ENCODE measurements at places on chromosomes 11 and 22.

DNA sequence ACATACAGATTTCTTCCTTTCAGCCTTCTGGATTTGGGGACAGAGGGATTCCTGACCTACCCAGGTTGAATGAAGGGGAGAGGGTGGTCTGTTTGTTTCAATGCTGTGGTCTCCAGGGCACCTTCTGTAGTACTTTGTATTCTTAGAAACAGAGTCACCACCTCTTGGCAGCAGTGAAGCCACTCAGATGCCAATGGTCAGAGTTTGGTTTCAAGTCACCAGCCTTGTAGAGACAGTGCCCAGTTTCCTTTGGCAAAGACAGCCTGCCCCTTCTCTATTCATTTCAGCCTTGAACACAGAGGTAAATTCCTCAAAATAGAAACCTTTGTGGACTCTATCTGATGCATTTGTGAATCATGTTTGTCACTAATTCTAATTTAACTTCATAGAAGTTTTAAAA is 111.7 kb upstream of the RASSF10 start:
- DNase-seq = no peak

DNA sequence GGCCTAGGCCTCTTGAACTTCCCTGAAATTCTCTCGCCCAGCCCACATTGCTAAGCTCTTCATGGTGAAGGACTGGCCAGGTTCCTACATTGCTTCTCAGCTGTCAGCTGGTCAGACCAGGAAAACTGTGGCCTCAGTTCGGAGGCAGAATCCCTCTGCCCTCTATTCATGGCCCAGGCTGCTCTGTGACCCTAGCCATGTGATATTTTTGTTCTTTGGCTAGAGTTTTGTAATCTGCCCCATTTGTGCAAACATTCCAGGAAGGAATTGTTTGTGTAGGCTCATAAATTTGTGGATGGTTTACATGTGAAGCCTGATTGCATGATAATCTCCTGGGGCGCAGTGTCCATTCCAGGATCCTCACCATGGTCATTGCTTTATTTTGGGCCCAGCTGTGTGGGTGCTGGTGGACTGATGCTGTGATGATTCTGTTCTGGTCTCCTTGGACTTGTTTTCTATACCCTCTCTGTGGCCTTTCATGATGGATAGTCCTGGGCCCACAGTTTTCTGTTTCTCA is 149.1 kb upstream of the E2F8 start:
- DNase-seq = no peak

- peak; percentile 64 for DNase-seq
Observed at GRCh38 chr11:28009388-28009787, 98.6 kb downstream of the KIF18A start.

GRCh38 chr11:118503216-118503615 is 24.1 kb upstream of the TTC36 start:
- DNase-seq = no peak

DNA sequence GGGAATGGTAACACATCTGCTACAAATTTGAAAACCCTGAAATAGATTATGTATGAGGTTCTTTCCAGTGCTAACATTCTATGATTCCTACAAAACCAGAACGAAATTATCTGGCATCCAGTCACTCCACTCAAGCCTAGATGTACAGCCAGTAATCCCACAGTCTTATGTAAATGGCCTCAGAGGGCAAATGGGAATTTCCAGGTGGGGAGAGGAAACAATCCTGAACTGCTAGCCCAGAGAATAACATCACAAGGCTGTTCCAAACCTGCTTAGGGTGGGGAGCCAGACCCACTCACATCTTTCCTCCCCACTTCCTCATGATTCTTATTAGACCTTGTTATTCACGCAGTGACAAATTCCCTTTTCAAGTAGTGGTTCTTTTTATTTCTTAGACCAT is 3.5 kb downstream of the FIBIN start:
- no peak for DNase-seq

GRCh38 chr22:33271390-33272161 is 213.4 kb upstream of the SYN3 start:
- DNase-seq = no peak

- peak; percentile 60 for DNase-seq
Observed at GRCh38 chr11:119567688-119568582, 145.0 kb upstream of the THY1 start.

- DNase-seq = peak; percentile 32
Observed at GRCh38 chr22:40176921-40177737, 596 bp upstream of the TNRC6B start.

DNA sequence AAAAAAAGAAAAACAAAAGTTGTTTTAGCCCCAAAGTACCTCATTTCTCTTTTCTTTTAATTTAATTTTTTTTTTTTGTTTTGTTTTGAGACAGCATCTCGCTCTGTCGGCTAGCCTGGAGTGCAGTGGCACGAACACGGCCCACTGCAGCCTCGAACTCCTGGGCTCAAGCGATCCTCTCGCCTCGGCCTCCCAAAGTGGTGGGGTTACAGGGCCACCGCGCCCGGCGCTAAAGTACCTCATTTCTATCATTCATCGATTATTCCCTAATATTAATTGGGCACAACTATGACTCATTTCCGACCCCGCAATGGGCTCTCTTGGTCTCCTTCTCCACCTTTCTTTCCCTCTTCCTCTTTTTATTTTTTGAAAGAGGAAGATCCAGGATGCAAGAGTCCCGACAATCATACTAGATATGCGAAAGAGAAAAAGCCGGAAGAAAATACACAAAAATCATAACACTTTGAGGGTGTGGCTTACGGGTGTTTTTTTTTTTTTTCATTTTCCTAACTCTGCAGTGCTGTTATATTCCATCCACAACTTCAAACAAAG is 475 bp upstream of the AIP start:
- DNase-seq = no peak

- DNase-seq = no peak
Observed at GRCh38 chr11:67404515-67405195, 772 bp downstream of the TBC1D10C start.

GRCh38 chr11:15793043-15793996 is 563.0 kb downstream of the SOX6 start:
- no peak for DNase-seq

DNA sequence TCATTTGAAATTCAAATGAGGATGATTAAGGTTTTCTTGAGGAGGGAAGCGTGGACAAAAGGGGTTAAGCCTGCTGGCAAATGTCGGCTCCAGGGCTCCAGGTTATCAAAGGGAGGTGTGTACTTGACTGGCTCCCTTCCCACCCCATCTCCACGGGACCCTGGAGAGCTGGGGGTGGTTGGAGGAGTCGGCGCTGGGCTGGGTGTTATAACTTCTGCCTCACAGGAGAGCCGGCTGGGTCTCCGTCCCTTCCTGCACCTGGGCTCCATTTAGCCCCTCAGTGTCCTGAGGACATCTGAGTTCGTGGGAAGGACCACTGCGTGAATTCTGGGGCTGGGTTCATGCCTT is 15.6 kb downstream of the POU2F3 start:
- DNase-seq = no peak

DNA sequence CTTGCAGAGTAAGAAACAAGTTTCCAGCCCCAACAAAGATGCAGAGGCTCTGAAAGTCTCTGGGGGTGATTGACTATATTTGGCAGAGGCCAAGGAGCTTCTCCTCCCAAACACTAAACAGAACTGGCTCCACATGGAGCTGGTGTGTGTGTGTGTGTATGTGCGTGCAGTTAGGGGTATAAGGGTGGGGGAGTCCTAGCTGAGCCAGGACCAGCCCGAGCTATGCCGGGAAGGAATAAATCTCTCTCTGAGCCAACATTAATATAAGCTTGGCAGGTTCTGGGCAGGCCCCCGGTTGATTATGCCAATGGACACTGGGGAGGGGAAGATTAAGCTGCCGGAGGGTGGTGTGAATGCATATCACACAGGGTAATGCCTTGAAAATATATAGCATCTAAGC is 324.2 kb downstream of the MIAT start:
- peak; percentile 29 for DNase-seq

DNA sequence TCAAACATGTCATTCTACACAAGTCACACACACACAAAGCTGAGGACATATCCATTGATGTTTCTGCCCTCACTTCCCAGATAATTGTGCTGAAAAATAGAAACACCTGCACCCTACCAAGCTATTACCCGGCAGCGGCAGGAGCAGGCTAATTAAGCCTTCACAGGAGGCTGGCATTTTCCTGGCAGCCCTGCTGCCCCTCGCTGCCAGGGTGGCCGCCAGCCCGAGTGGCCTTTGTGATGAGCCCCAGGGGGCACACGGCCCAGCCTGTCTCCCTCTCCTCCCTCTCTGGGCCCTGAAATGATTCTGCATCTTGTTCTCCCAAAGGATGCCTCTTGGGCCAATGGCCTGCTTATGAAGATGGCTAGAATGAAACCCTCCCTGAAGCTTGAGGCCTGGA is 76.2 kb upstream of the TP53I11 start:
- no peak for DNase-seq
